ENCODE measurements at places on chromosomes 2 and 18. TPM values are rescaled to one million over a fixed set of nuclear protein-coding genes. Genes with fewer than 3 reads are reported as not detected.

The RNF125 gene
- 3.4 TPM for polyA plus RNA-seq

DNA sequence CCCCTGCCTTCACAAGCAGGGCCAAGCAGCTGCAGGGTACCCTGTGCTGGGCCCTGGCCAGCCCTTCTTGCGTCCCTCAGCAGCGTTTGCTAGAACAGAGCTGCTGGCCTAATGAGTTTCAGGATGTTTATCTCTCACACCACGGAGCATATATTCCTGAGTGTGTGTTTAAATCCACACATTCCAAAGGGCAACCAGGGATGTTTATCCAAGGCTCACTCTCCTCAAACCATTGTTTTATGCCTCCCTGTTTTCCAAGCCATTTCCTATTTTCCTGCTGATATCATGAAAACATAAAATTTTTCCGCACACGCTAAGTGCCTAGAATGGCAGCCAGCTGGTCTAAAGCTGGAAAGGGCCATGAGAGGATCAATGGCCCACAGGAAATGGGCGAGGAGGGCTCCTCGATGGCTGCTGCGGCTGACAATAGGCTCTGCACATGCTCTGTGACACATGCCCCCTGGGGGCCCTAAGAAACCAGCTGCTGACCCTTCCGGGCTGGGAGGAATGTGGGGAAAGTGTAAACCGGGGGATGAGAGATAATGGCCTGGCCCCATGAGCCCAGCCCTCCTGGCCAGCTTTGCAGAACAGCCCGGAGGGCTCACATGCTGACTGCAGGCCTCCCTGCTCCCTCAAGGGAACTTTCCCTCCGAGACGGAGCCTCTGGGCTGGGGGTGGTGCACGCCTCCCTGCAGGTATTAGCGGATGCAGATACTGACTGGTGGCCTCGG lies 194.0 kb downstream of the NDUFA10 start:
- no peak for DNase-seq

DNA sequence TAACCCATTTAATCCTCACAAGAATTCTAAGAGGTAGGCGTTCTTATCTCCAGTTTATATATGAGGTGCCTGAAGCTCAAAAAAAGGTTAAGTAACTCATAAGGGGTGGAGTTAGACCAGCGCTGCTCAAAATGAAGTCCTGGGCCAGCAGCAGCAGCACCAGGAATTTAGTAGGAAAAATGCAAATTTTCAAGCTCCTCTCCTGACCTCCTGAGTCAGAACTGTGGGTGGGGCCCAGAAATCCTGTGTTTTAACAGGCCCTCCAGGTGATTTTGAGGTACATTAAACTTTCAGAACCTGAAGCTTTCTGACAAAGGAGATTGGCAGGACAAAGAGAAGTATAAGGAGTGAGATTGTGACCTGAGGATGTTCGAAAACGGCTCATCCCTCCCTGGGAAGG lies 66.0 kb upstream of the CCDC85A start:
- no peak for DNase-seq

DNA sequence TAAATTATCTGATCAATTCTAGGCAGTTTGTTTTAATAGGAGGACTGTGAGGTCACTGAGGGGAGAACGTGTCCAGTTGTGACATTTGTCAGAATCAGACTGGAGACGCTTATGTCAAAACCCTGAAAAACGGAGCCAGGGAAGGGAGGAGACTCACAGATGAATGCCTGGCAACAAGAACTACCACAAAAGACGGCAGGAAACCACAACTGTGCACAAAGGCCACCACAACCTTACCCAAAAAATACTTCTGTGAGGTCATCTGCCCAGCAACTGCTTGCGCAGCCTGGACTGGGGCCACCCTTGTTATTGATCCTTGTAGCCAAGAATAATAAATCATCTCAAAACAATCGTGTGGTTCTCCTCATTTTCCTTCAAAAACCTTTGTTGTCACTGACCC lies 173.0 kb upstream of the ALKAL2 start:
- no peak for DNase-seq

DNA sequence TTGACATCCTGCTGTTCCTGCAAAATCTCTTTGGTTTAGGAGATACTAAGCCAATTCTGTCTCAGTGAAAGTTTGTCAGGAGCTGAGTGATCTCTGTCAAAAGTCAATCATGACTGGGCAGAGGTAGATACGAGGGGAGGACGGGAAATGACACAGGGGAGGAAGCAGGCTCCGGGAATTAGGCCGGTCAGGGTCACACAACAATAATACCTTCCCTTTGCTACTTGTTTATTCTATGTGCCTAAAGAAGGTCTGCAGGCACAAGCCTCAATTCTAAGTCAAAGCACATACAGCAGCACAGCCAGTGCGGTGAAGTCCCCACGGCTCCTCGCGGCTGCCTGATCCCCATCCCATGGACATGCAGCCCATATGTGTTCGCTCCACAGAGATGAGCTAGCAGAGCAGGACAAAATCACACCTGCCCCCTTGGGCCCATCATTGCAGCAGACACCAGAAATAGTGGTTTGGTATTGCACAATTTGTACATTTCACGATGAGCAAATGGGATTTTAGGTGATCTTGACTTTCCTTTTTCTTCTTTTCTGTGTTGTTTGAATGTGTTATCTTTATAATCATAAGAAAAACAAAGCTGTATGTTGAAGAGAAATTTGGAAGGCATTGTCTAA lies 141.4 kb downstream of the VAPA start:
- no peak for DNase-seq

DNA sequence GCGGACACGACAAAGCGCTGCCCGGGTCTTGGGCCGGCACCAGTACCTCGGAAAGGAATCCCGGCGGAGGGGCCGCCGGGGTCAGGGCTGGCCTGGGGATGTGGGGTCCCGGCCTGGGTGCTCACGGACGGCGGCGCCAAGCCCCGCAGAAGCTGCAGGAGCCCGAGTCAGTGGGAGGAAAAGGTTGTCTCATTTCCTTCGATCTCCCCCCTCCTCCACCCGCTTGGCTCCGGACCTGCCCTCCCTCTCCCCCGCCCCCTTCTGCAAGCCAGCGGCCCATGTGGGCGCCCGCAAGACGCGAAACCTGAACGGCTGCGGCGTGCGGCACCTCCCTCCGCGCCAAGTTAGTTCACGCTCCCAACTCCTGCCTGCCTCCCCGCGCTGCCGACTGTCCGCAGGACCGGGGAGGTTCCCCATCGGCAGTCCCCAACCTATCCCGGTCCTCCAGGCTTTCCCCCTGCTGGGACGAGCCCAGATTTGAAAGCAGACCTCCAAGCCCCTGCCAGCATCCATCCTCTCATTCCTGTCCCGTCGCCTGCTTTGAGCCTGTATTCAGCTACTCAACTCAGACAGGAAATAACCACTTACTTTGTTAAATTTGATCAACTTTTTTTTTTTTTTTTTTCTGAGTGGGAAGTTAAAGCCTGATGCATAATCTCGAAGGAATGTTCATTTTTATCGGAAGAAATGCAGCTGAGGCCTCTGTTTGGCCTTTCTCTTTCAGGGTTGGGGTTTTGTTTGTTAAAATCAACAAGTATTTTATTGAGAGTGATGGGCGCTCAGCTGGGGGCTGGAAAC lies at the start of gene EVA1A:
EVA1A (minus strand) TSS at position 172 of the 798 bp plus-strand sequence. CDS start 42,799 bp downstream, outside the sequence.
- DNase-seq: no peak

The CPO gene
- polyA plus RNA-seq: 0.35 TPM

The CNDP1 gene
- polyA plus RNA-seq: 0.20 TPM

DNA sequence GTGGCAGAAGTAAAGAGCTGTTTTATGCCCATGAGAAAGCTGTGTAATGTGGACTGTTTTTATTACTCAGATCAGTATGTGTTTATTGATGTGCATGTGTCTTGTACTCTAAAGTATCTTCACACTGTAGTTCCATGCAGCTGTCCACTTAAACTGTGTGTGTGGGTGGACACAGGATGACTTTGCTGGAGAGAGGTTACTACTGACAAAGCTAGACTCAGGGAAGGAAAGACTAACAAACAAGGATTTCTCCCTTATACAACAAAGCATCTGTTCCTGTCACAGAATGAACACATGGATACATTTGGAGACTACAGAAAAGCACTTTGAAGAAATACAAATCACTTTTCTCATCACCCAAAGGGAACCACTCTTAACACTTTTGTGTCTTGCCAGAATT lies 10.0 kb downstream of the FHOD3 start:
- DNase-seq: no peak

DNA sequence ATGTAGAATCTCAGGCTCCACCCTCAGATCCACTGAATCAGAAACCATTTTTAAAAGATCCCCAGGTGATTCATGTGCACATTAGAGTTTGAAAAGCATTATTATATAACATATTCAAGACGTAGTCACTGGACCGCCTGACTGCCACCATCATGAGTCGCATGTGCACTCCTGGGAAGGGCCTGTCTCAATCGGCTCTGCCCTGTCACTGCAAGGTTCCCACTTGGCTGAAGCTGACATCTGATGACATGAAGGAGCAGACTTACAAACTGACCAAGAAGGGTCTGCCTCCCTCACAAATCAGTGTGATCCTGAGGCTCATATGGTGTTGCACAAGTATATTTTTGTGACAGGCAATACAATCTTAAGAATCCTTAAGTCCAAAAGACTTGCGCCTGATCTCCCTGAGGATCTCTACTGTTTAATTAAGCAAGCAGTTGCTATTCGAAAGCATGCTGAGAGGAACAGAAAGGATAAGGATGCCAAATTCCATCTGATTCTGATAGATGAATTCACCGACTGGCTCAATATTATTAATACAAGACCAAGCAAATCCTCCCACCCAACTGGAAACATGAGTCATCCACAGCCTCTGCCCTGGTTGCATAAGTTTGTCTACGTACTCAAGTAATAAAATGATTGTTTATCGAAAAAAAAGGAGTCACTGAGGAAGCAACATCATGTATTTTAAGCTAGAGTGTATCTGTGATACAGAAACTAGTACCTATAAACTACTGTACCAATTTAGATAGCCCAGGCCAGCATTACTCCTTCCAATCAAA lies 26.2 kb downstream of the ATAD2B start:
- no peak for DNase-seq

DNA sequence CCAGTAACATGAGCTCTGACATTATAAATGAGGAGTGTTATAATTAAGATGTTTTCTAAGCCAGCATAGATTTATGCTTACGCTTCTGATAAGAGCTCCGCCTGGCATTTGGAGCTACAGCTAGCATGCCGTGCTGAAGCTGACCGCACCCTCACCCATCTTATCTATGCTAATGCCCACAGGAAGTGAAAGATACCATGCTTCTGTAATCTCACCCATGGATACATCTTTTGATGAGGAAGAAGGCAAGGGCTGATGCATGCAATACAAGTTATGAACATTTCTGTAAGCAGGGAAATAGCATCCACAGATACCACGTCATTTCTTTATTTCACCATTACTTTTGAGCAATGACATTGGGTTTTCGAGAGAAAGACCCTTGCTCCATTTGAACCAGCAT lies 82.3 kb downstream of the ARL4C start:
- no peak for DNase-seq

GRCh38 chr2:181146171-181146570 lies 165.8 kb downstream of the UBE2E3 start:
- DNase-seq: no peak

- DNase-seq: no peak
Observed at GRCh38 chr2:126698376-126698775, 42.4 kb downstream of the GYPC start.

DNA sequence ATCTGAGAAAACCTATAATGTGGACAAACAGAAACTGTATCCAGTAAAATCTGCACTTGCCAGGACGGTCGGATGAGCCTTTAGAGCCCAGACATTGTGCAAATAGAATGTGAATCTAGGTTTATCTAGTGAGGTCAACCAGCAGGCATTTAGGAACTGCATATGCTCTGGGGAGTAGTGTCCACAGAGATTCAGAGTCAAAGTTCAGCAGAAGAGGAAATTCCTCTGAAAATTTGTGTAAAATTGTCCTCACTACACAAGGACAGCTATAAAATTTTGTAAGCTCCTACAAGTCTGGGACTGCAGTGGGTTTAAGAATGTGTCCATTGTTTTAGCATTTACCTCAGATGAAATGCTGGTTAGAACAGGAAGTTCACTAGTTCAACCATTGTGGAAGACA lies 9.8 kb upstream of the NDUFV2 start:
- DNase-seq: no peak

The ALK gene
- 0.29 TPM for polyA plus RNA-seq

The DCC gene
- 0.08 TPM for polyA plus RNA-seq

The LIPG gene
- polyA plus RNA-seq: 0.85 TPM

The UCN gene
- polyA plus RNA-seq: 1.5 TPM

The REEP1 gene
- polyA plus RNA-seq: 39.5 TPM

DNA sequence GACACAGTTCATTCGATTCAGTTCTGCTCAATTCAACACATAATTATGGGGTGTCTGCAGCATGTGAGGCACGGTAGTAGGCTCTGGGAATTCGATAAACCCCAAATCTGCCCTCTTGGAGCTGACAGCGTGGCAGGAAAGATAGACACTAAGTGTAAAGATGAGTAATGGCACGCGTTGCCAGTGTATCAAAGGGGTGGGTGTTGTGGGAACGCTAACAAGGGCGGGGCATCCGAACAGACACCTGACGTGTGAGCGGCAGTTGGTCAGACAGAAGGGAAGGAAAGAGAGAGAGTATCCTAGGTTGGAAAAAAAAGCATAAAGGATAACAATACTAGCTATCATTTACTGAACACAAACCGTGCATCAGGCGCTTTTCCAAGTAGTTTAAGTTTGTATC lies 125.7 kb upstream of the HAAO start:
- DNase-seq: no peak

GRCh38 chr2:128710729-128711128 lies 392.1 kb upstream of the HS6ST1 start:
- no peak for DNase-seq

The XPO1 gene
- 67.0 TPM for polyA plus RNA-seq

GRCh38 chr2:103529798-103530502 lies 768.1 kb downstream of the TMEM182 start:
- DNase-seq: no peak

The SPATA3 gene
- polyA plus RNA-seq: not detected

The CTIF gene
- 50.3 TPM for polyA plus RNA-seq

DNA sequence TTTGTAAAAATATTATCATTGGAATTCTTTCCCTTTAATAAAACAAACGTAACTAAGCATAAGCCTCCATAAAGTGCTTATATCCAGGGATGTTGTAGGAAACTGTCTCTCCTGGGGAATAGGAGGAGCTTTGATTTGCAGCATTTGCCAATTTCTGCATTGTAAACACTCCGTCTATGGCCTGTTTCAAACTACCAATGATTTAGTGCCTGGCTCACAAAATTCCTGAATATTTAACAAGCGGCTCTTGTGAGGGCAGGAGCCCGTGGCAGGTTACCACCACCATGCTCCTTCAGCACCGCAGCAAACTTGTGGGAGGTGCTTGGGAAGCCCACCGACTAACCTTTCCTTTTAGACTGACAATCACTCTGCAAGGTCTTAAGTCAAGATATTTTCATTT lies 520.3 kb downstream of the SOX11 start:
- DNase-seq: no peak

The ALPP gene
- not detected for polyA plus RNA-seq

GRCh38 chr2:155687181-155687580 lies 645.3 kb downstream of the NR4A2 start:
- DNase-seq: no peak

GRCh38 chr2:219025637-219026585 lies 15.4 kb downstream of the CFAP65 start:
- no peak for DNase-seq

All from urinary bladder (tissue), 4 donors.